Ammon's horn (tissue), 1 donor: ENCODE measurements at places on chromosomes 7 and 10.

DNA sequence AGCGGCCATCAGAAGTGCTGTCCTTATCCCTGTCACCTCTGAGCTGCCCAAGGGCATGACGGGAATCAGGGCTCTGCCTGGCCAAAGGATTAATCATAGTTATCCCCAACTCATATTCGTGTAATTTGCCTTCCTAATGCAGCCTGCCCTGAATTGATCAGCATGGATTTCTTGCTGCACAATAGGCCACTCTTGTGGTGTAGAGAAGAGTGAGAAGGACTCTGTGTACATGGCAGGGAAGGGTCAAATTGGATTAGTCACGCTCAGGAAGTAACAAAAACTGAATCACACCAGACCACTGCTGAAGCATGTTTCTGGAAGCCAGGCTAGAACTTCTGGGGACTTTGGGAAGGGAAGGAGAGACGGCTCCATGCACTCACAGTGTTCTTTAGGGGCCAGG lies 227.0 kb downstream of the BUB3 start:
- DNase-seq = no peak

- peak; percentile 56 for DNase-seq
Measured at GRCh38 chr10:3873728-3874461, 88.9 kb upstream of the KLF6 start.

DNA sequence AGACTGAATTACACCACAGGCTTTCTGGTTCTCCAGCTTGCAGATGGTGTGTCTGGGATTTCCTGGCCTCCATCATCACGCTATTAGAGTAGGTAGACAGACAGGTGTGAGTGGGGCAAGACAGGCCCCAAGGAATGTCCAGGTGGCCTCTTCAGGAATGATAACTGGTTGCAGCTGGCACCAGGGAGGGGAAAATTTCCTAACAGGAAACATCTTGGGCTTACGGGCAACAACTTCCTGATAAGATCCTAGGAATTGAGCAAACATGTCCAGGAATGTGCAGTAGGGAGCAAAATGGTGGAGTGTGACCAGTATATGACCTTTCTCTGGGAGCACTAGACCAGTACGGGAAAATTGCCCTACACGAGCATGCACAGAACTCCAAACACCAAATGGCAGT lies 11.3 kb downstream of the XRCC2 start:
- DNase-seq = no peak

DNA sequence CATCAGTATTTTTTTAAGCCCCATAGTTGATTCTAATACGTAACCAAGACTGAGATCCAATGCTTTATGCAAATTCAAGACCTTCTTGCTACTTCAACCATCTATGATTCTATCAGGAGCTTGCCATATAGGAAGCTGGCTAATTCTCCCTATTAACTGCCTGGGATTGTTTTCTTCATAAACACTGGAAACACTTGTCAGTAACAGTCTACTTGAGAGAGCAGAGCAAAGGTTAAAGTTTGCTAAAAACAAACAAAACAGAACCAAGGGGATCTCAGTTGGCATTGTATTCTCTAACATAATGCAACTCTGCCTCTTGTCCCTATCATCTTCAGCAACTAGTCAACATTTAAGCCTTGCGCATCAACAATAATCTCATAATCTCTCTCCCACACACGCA lies 21.0 kb upstream of the PTPN12 start:
- no peak for DNase-seq

- DNase-seq = no peak
Measured at GRCh38 chr10:13213163-13213562, 21.0 kb downstream of the UCMA start.

DNA sequence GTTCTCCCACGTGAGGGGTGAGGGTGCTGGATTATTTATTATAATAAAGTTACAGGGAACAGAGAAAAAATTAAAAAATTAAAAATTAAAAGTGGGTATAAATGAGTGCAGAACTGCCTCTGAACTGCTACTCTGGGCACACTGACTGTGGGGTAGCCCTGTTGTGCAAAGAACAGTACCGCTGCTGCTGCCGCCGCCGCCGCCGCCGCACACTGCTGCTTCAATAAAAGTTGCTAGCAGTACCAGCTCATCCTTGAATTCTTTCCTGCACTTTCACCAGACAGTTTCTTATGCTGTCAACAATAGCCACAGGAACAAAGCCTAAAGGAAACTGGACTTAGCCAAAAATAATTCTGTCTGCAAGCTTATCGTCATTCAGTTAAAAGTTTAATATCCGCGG lies 72.1 kb downstream of the GCC1 start:
- no peak for DNase-seq
